ENCODE measurements at places on chromosomes 1 and 21. TPM values are rescaled to one million over a fixed set of nuclear protein-coding genes. Genes with fewer than 3 reads are reported as not detected.

HMCN1 gene
- 7.6 TPM for total RNA-seq

NBPF9 gene
- total RNA-seq: 31.2 TPM

TRIM67 gene
- total RNA-seq: 0.05 TPM

LCE2B gene
- not detected for total RNA-seq

HTR6 gene
- total RNA-seq: 0.31 TPM

AKR7A3 gene
- total RNA-seq: 0.92 TPM

LCE1F gene
- not detected for total RNA-seq

TMEM79 gene
- total RNA-seq: 1.9 TPM

DNA sequence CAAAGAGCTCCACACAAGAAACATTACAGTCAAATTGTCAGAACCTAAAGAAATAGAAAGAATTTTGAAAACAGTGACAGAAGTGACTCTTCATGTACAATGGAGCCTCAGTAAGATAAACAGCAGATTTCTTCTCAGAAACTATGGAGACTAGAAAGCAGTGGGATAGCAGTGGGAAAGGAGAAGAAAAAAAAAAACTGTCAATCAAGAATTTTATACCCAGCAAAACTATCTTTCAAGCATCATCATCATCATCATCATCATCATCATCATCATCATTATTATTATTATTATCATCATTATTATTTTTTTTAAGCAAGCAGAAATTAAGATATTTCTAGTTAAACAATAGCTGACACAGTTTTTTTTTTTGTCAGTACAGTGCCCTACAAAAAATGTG lies 24.2 kb downstream of the CEP170 start:
- H3K4me1 ChIP-seq: no peaks in the 10 kb centered on the region
- no peak overlapping the region for H3K27ac ChIP-seq

- no peaks in the 10 kb centered on the region for H3K27me3 ChIP-seq
- H3K4me3 ChIP-seq: no peak overlapping the region
- H3K27ac ChIP-seq: peak overlapping the region; percentile 3
- no peaks in the 10 kb centered on the region for H3K36me3 ChIP-seq
- no peaks in the 10 kb centered on the region for H3K4me1 ChIP-seq
- no peak for DNase-seq
Measured at GRCh38 chr1:17682400-17682799, 72.7 kb upstream of the ACTL8 start.

- no peaks in the 10 kb centered on the region for H3K36me3 ChIP-seq
- no peak for DNase-seq
- H3K27me3 ChIP-seq: no peaks in the 10 kb centered on the region
Measured at GRCh38 chr1:14543191-14543840, 55.2 kb upstream of the KAZN start.

DNA sequence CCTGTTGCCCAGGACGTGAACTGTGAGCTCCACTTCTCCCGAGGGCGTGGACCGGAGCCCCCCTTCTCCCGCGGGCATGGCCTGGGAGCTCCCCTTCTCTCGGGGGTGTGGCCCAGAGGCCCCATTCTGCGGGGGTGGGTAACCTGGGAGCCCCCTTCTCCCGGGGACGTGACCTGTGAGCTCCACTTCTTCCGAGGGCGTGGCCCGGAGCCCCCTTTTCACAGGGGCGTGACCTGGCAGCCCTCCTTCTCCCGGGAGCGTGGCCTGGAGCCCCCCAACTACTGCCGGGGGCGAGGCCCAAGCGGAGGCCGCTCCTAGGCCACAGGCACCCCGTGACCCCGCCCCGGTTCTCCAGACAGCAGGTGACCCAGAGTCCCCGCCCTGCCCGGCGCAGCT lies 320 bp downstream of the C1orf174 start:
- H3K27me3 ChIP-seq: no peaks in the 10 kb centered on the region
- peaks cover 7% of the 10 kb centered on the region for H3K4me1 ChIP-seq
- H3K27ac ChIP-seq: peak overlapping the region; percentile 67
- peaks cover 15% of the 10 kb centered on the region for H3K36me3 ChIP-seq
- DNase-seq: peak; percentile 78
- H3K4me3 ChIP-seq: peak overlapping the region; percentile 94

- no peak for DNase-seq
- no peaks in the 10 kb centered on the region for H3K36me3 ChIP-seq
- H3K4me1 ChIP-seq: no peaks in the 10 kb centered on the region
- no peak overlapping the region for H3K4me3 ChIP-seq
- H3K27ac ChIP-seq: no peak overlapping the region
Measured at GRCh38 chr1:172699695-172700227, 40.9 kb downstream of the FASLG start.

DNA sequence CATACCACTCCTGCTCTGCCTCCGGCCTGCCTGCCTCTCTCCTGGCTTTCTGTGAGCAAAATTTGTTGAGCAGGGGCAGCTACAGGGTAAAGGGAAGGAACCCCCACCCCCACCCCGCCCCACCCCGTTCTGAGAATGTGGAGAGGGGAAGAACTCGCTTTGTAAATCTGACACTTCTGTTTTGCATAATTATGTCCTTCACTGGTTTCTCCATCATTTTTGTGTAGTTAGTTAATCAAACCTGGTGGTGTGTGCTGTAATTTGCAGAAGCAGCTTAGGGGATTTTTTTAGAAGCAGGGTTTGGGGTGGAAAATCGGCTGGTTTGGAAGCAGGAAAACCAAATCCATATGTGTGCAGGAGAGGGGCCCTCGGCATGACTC lies 58.1 kb upstream of the TMEM51 start:
- DNase-seq: no peak
- H3K36me3 ChIP-seq: no peaks in the 10 kb centered on the region
- no peaks in the 10 kb centered on the region for H3K4me1 ChIP-seq
- H3K27me3 ChIP-seq: peaks cover 17% of the 10 kb centered on the region

DNA sequence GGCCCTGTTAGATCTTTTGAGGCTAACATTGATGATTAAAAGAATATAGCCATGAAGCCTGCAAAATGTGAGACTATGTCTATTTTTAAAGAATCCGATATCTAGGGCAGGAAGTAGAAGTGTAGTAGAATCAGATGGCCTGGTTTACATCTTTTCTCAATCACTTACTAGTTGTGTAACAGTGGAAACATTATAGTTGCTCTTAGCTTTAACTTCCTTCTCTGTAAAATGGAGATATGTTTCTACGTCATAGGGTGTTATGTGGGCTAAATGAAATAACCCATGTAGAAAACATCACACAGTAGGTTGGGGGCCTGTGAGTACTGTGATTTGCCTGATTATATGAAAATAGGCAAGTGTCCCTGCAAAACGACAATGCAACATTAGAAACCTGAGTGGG lies 4.4 kb upstream of the IGFN1 start:
- H3K4me1 ChIP-seq: no peaks in the 10 kb centered on the region
- no peak for DNase-seq
- no peaks in the 10 kb centered on the region for H3K36me3 ChIP-seq
- H3K27me3 ChIP-seq: peaks cover 17% of the 10 kb centered on the region
- H3K4me3 ChIP-seq: no peak overlapping the region

DNA sequence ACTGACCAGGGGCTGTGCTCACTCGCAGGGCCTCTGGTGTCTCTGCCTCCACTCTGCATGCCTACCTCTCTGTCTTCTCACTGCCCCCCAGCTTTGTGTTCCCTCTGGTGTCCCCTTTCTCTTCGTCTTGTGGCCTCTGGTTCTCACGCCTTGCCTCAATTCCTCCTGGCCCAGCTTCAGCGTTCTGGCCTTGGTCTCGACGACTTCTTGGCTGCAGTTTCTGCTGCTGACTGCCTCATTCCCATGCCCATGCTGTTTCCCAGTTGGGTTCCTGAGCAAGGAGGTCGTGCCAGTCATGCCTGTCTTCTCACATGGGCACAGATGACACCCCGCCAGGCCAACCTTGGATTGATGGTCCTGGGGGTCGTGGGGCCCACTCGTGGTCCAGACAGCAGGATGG lies 423.0 kb upstream of the VAMP3 start:
- no peaks in the 10 kb centered on the region for H3K36me3 ChIP-seq
- H3K27me3 ChIP-seq: no peaks in the 10 kb centered on the region
- no peak for DNase-seq
- H3K4me1 ChIP-seq: no peaks in the 10 kb centered on the region
- no peak overlapping the region for H3K4me3 ChIP-seq

- H3K4me3 ChIP-seq: no peak overlapping the region
- DNase-seq: no peak
- no peak overlapping the region for H3K27ac ChIP-seq
- peaks cover 63% of the 10 kb centered on the region for H3K27me3 ChIP-seq
- H3K36me3 ChIP-seq: no peaks in the 10 kb centered on the region
Measured at GRCh38 chr1:99672530-99673213, 26.8 kb downstream of the PALMD start.

GRCh38 chr1:240244968-240245628 lies 153.4 kb downstream of the FMN2 start:
- H3K36me3 ChIP-seq: peaks cover 54% of the 10 kb centered on the region
- no peaks in the 10 kb centered on the region for H3K4me1 ChIP-seq
- H3K27me3 ChIP-seq: no peaks in the 10 kb centered on the region

DNA sequence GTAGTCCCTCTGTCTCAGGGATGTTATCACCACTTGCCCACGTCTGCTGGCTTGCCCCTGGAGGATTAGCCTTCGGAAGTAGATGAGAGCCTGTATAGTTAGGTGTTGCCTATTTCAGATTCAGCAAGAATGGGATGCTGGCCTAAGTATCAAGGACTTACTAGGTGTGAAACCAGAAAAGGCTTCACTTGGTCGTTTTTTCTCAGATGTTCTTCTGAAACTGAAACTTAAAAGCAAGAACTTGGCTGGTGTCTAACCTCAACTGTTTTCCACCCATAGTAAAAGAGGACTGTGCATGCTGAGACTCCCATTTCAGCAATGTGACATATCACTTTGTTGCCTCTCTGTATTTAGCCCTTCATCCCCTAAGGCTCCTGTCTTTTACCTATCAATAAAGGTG lies 67.0 kb upstream of the LRRC53 start:
- no peak for DNase-seq
- H3K27me3 ChIP-seq: no peaks in the 10 kb centered on the region
- no peaks in the 10 kb centered on the region for H3K36me3 ChIP-seq
- no peaks in the 10 kb centered on the region for H3K4me1 ChIP-seq
- H3K4me3 ChIP-seq: no peak overlapping the region

- H3K4me3 ChIP-seq: no peak overlapping the region
- no peak for DNase-seq
- H3K4me1 ChIP-seq: no peaks in the 10 kb centered on the region
- no peaks in the 10 kb centered on the region for H3K27me3 ChIP-seq
- H3K27ac ChIP-seq: no peak overlapping the region
Measured at GRCh38 chr1:37872692-37873091, 13.3 kb upstream of the MTF1 start.

GRCh38 chr1:100543640-100544039 lies 5.7 kb downstream of the GPR88 start:
- no peak overlapping the region for H3K27ac ChIP-seq
- H3K36me3 ChIP-seq: no peaks in the 10 kb centered on the region
- no peaks in the 10 kb centered on the region for H3K4me1 ChIP-seq

GRCh38 chr1:44220001-44220751 lies 6.9 kb downstream of the DMAP1 start:
- no peaks in the 10 kb centered on the region for H3K27me3 ChIP-seq
- no peak for DNase-seq
- no peaks in the 10 kb centered on the region for H3K4me1 ChIP-seq
- H3K27ac ChIP-seq: no peak overlapping the region
- H3K36me3 ChIP-seq: peaks cover 59% of the 10 kb centered on the region

DNA sequence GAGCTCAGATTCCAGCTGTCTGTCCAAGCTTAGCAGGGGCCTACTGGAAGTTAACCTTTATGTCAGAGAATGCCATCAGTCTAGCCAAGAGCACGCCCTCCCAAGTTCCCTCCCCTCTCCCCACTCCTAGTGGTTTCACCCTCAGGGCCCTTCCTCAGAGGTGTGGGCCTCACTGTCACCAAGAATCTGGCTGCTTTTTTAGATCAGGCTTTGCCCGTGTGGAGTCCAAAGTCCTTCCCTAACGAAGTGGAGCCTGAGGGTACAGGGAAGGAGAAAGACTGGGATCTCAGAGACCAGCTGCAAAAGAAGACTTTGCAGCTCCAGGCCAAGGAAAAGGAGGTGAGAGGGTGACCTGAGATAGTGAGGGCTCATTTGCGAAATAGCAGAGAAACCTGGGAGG lies 4.1 kb downstream of the C1orf74 start:
- peaks cover 2% of the 10 kb centered on the region for H3K27me3 ChIP-seq
- peaks cover 4% of the 10 kb centered on the region for H3K36me3 ChIP-seq
- no peak for DNase-seq

GRCh38 chr1:93079685-93080141 lies 630 bp downstream of the MTF2 start:
- peak overlapping the region; percentile 95 for H3K4me3 ChIP-seq
- peak; percentile 72 for DNase-seq
- peaks cover 28% of the 10 kb centered on the region for H3K36me3 ChIP-seq
- peak overlapping the region; percentile 88 for H3K27ac ChIP-seq

DNA sequence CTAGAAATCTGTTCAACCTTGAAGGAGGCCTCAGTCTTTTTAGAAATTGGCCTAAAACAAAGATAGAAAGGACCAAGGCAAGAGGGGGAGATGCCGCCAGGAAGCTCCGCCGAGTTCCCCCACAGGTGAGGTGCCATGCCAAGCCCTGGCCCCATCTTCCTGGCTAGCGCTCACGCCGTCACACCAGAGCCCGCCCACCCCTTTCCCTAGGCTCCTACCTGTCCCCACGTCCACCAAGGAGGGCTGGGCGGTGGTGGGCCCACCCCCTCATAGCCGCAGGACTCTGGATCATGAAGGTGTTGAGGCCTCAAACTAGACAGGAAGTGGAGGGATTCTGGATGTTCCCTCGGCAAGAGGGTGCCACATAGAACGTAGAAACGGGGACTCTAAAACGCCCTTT lies 15.5 kb upstream of the CCDC27 start:
- no peak overlapping the region for H3K27ac ChIP-seq
- peaks cover 49% of the 10 kb centered on the region for H3K36me3 ChIP-seq
- no peak overlapping the region for H3K4me3 ChIP-seq
- H3K27me3 ChIP-seq: no peaks in the 10 kb centered on the region

GRCh38 chr1:233038581-233038980 lies 88.2 kb downstream of the NTPCR start:
- H3K4me1 ChIP-seq: peaks cover 12% of the 10 kb centered on the region
- peaks cover 70% of the 10 kb centered on the region for H3K27me3 ChIP-seq
- DNase-seq: no peak
- H3K27ac ChIP-seq: no peak overlapping the region

GRCh38 chr1:17563494-17564281 lies 24.2 kb downstream of the ARHGEF10L start:
- peak; percentile 32 for DNase-seq
- no peak overlapping the region for H3K4me3 ChIP-seq
- H3K27me3 ChIP-seq: peaks cover 8% of the 10 kb centered on the region
- H3K36me3 ChIP-seq: no peaks in the 10 kb centered on the region
- peaks cover 7% of the 10 kb centered on the region for H3K4me1 ChIP-seq

- DNase-seq: peak; percentile 17
- no peaks in the 10 kb centered on the region for H3K4me1 ChIP-seq
- no peak overlapping the region for H3K27ac ChIP-seq
- H3K27me3 ChIP-seq: no peaks in the 10 kb centered on the region
- H3K4me3 ChIP-seq: no peak overlapping the region
Measured at GRCh38 chr21:34343838-34344381, 19.9 kb upstream of the KCNE2 start.

Measured in endodermal cell (in vitro differentiated cells).